Stimulated activated CD4-positive, alpha-beta T cell treated with anti-CD3 and anti-CD28 coated beads, Interleukin-15, amount 100 ng/mL, for 1 hour (primary cell): ENCODE measurements at places on chromosomes 7 and 10.

- DNase-seq = no peak
Measured at GRCh38 chr10:77403761-77404160, 233.8 kb downstream of the KCNMA1 start.

DNA sequence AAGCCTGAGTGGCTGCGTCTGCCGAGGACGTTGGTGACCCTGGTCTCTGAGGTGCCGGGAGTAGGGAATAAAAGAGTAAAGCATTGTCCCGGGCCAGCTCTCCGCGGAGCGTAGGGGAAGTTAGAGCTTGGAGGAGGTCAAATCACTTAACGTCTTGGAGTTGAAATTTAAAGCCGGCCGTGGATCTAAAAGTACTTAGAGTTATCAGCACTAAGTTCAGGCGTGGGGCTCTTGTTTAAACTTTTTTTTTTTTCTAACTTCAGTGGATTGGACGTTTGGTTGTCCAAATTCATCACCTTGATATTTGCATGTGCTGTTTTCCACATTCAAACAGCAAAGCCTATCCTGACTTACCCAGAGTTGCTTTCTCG is 700 bp downstream of the NIPSNAP2 start:
- DNase-seq = no peak

GRCh38 chr10:593901-594457 is 95.5 kb downstream of the DIP2C start:
- no peak for DNase-seq

- DNase-seq = no peak
Measured at GRCh38 chr7:156820445-156821063, 72.4 kb downstream of the LMBR1 start.

DNA sequence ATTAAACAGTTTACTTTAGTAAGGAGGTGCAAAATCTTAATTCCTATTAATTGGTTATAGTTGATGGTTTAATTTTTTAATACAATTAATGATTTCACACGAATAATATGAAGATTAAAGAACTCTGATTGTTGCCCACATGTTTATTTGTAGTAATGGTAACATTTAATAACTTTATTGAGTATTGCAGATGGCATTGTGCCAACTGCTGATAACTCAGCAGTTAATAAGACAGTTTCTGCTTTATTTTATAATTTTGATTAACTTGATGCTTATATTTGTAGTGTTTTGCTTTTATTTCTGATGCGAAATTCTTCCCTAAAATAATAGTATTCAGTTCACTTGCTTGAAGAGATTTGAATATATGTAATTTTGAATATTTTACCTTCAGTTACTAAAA is 2.8 kb downstream of the DNAJB9 start:
- no peak for DNase-seq

- DNase-seq = no peak
Measured at GRCh38 chr10:97915346-97916131, 65.9 kb downstream of the GOLGA7B start.

DNA sequence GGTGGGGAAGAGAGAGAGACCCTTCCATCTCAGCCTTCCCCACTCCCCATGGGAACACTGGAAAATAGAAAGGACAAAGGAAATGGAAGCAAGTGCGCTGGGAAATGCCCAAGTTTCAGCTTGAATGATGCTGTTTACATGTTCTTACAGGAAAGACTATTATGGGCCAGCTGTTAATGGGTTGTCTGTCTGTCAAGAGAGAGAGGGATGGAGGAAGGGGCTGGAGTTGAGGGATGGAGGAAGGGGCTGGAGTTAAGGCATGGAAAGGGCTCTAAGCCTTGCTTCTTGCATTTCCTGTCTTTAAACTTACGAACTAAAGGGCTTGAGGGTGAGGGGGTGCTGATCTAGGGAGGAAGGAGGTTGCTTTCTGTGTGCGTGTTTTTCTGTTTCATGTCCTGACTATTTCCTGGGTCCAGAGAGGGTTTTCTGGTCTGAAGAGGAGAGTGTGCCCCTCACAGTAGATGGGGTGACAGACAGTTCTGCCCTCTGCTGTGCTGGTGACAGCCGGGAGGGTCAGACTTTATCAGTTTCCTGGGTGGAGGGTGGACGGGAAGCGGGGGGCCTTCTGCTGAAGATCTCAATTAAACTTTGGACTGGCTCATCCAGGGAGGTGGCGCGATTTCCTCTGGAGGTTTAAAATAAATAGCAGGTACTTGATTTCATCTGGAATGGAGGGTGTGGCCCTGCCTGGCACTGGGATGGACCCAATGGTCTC is 30.5 kb downstream of the GRK5 start:
- DNase-seq = no peak

DNA sequence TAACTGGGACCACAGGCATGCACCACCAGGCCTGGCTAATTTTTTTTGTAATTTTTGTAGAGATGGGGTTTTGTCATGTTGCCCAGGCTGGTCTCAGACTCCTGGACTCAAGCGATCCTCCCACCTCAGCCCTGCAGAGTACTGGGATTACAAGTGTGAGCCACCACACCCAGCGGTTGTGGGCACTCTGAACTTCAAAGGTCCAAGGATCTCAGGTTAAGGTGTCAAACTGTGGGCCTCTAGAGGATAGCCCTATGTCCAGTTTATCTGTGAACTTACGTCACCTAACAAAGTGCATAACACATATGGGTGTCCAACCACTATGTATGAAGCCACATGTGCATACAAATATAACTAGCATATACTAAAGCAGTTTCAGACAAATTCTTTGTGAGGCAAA is 3.2 kb upstream of the IL2RA start:
- no peak for DNase-seq

DNA sequence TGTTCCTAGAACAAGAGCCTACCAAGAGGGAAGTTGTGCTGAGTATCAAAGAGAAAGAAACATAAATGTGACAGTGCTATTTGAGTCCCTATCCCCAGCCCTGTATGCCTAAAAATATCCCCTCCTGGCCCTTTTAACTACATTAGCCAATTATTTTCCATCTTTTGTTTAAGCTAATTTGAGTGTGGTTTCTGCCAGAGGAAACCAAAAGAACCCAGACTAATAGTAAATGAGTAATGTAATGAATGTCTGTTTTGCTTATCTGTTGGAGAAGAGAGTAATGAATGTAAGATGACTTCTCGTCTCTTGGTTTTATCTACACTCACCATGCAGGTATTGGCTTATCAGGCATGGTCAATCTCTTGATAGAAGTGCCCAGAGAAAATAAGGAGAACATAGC is 134.4 kb upstream of the CDK1 start:
- DNase-seq = no peak
